ENCODE measurements at places on chromosomes 11 and 22.

DNA sequence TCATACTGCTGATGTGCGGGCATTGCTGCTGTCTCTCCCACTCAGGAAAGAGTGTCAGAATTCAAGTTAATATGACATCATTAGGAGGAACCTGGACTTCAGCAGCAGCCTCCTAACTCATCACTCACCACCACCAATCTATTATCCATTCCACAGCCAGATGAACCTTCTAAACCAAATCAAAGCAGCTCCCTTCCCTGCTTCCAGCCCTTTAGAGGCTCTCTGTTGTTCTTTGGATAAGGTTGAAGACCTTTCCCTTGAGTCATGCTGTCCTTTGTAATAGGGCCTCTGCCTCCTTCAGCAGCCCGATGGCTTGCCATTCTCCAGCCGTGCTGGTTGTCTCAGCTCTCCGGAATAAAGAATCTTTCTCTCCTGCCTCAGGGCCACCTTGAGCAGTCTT, 301.3 kb downstream of the DDX10 start:
- no peak for DNase-seq

GRCh38 chr11:70662691-70663098, 264.4 kb downstream of the CTTN start:
- DNase-seq, result no peak

- no peak for DNase-seq
These were observed 13.3 kb downstream of the TTC38 start for GRCh38 chr22:46280999-46281623.

DNA sequence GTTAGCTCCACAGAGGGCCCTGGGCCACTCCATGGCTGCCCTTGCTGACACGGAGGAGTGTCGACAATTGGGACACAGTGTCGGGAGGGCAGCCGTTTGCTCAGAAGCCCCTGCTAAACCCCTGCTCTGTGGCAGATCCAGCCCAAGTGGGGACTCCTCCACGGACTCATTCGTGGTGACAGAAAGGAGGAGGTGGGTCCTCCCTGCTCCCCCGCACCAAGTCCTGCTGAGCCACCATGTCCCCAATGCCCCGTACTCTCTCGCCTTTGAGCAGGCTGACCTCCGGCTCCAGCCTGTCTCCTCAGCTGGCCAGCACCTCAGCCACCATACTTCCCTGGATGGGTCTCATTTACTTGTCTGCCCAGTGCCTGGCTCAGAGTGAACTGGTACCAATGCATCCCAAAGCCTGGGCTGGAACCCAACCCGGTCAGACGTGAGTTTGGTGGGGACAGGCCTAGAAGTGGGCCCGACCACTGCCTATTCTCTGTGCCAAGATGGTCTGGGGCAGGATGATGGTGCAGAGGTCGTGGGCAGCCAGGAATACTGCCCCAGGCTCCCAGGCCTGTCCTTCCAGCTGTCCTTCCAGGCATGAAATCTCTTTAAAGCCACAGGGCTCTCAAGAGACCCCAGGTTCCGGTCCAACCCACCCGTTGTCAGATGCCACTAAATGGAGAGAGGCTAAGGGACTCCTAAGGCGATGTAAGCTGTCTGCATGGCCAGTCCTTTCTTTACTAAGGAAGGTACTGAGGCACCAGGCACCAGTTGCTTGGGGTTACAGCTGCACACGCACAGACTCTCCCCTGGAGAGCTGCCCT, 4.3 kb downstream of the CBX6 start:
- DNase-seq, result no peak

GRCh38 chr11:75492181-75492820, 33.4 kb downstream of the GDPD5 start:
- no peak for DNase-seq

DNA sequence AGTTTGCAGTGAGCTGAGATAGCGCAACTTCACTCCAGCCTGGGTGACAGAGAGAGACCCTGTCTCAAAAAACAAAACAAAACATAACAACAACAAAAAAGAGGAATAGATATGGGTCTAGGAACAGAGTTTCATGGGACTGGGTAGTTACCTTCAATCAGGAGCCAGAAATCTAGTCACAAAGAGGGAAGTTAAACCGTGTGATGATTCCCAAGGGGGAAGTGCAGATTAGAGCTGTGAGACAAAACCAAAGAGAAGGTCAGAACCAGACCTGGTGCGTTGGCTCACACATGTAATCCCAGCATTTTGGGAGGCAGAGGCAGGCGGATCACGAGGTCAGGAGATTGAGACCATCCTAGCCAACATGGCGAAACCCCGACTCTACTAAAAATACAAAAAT, 42.1 kb upstream of the LARGE1 start:
- DNase-seq, result no peak

DNA sequence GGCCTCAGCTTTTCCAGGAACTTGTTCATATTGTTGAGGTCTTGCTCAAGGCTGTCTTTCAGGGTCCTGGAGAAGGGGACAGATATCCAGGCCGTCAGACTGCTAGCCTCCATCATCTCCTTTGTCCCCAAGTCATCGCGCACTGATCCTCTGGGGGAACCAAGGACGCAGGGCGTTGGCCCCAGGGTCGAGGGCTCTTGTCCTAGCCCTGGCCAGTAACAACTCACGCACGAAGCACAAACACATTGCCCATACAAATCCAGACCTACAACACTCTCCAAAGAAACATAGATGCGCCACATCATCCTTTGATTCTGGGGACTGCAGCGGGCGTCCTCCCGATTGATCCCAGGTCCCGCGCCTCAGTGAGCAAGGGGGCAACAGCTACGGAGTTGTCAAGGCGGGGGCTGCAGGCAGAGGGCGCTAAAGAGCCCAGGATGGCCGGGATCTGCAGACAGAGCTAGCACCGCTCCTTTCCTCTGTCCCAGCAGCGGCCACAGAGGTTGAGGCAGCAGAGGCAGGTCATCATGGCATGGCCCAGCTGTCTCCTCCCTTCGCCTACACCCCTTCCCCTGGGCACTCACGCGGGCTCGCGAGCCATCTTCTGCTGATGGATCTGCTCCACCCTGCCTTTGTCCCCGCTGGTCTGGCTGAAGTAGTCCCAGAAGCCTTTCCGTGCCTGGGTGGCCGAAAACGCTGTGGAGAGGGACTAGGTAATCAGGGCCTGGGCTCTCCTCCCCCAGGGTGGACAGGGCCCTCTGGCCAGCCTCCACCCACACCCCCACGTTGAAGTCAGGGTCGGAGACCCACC, 472 bp downstream of the APOA5 start:
- DNase-seq, result no peak

DNA sequence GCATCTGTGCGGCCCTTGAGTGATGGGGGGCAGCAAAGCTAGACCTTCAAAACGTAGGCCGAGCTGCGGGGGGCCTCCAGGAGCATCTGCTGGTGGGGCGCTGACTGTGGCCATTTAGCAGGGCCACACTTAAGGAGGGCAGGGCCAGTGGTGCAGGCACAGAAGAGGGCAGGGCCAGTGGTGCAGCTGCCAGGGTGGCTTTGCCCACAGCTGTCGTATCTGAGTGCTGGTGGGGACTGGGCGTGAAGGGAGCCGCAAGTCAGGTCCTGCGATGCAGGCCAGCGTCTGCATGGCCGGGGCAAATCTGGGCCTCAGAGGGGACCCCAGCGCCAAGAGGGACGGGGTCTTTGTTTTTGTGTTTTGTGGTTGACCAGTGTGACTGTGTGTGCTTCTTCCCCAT, 27.7 kb downstream of the RNH1 start:
- no peak for DNase-seq

GRCh38 chr22:48096411-48096810, 1334.0 kb downstream of the TBC1D22A start:
- no peak for DNase-seq

DNA sequence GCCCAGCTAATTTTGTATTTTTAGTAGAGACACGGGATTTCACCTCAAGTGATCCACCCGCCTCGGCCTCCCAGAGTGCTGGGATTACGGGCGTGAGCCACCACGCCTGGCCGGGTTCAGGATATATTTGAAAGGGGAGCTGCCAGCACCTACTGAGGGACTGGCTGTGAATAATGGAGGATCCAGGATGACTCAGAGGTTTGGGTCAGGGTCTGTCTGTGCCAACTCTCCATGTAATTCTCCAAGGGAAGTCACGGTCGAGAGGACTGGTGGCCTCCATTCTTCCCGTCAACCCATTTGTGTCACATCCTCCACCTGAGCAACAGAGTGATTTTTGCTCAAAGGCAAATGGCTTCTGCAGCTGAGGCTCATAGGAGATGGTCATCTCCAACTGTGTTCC, 3.6 kb upstream of the ARRB1 start:
- DNase-seq, result no peak

DNA sequence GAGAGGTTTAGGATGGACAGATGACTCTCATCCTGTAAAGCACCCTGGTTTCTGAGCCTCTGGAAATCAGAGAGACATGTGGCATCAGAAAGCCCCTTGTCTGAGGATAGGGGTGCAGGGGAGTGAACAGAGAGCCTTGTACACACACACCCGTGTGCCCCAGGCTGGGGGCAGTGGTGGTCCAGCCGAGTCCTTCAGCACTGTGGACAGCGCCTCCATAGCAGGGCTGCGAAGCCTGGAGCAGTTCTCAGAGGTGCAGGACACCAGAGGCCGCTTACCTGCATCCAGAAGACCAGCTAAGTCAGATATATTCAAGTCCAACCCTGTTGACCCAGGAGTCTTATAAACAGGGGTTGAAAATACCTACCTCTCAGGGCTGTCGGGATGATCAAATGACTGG, 11.5 kb upstream of the IGSF9B start:
- no peak for DNase-seq

DNA sequence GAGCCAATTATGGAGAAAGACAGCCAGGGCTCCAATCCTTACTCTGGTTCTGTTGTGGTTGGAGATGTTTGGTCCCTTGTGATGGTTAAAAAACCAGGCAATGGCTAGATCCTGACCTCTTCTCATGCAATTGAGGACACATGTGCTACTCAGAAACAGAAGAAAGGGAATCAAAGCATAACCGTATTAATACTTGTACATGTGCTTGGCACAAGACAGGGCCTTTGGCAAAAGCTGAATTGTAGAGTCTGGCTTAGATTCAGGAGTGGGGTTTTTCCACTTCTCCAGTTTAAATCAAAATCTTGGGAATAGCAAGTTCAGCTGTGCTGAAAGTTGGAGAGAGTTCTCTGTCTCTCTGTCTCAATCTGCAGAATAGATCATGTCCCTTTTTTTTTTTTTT, 80.1 kb upstream of the E2F8 start:
- no peak for DNase-seq

DNA sequence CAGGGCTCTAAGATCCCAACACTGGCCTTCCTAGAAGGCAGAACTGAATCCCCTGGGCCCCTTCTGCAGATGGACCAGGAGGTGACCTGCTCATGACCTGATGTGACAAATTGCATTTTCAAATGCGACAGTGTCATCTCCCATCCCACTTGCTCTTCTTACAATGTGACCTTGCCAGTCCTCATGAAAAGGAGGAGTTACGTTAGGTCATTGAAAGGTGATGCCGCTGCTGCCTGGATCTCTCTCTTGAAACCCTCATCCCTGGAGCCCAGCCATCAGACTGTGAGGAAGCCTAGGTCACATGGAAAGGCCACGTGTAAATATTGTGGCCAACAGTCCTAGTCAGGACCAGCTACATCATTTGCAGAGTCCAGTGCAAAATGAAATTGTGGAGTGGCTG, 5.7 kb upstream of the C1QTNF4 start:
- DNase-seq, result no peak

DNA sequence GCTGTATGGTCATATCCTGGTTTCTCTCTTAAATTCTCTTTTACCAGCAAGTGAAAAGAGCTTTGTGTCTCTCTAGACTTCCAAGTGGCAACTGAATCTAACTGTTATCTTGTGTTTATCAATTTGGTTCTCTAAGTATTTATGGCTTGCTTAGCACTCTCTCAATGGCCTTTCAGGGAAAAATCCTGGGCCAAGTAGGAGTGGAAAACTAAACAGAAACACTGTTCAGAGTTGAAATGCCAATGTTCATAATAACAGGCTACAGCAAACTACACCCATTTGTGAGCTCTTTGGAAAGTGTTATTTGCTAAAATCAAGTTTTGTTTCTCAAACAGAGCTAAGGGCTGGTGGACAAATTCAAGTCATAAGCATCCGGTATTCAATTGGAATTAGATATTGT, 10.1 kb downstream of the MMP12 start:
- DNase-seq, result no peak

- DNase-seq, result no peak
These were observed 2.1 kb downstream of the SMIM38 start for GRCh38 chr11:69157822-69158231.

GRCh38 chr22:32308191-32308590, 49.5 kb upstream of the RFPL3 start:
- DNase-seq, result no peak

DNA sequence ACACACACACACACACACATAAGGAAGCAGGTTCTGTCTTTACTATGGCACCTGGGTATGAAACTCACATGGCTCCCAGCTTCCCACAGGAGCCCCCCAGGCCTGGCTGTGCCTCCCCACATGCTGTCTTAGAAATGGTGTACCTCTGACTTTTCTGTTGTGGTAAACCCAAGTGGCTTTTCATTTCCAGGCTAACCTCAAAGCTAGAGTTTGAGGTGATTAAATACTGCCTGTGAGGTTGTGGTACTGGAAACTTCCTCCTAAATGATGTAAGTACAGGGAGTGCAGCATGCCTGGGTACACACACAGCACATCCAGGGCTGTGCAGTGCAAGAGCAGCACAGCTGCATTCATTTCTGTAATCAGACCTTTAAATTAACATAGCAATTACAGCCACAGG, 34.4 kb downstream of the ME3 start:
- no peak for DNase-seq

DNA sequence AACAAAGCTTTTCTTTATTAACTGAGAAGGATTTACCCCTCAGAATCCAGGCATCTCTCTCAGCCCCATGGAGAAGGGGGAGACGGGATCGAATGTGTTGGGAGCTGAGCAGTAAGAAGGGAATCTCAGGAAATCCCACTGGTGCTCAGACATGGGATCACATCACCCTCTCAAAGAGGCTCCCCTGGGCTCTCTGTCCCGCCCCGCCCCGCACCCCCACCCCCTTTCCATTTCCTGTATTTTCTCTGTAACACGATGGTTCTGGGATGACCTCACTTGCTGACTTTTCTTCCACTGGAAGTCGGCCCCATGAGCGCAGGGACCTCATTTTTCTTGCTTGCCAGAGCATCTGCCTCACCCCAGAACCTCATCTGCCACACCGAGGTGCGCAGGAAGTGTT, 100.0 kb downstream of the RPS6KA4 start:
- DNase-seq, result no peak

DNA sequence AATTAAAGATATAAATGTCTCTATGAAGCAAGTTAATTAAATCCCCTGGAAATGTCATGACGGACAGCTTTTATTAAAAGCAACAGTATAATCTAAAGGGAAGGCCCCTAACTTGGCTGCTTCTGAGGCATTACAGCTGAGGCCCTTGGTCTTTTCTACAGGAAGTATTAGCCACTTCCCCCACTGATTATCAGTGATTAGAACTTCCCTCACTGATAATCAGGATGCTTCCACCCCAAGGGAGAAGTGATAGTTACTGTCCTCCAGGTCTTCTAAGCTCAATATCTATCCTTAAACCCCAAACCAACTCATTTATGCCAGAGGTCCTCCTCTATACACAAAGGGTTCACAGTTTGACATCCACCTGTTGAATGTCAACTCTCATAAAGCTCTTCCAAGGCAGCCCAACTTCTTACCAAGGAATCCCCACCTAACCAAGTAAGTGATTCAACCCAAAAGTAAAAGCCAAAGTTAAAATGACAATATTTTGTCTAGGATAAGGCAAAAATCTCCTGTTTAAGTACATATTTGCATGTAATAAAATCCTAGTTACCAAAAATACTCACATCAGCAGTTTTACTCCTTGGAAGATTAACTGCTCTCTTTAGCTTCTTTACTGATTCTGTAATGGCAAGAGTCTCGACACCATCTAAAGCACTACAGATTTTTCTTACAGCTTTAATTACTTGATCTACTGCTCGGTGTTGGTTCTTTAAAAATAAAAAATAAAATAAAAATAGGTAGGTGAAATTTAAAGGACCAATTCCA, 58.6 kb upstream of the RPS13 start:
- DNase-seq, result no peak
